ENCODE measurements at places on chromosomes 5 and 9. TPM values are rescaled to one million over a fixed set of nuclear protein-coding genes. Genes with fewer than 3 reads are reported as not detected.

FLT4 gene
- 6.1 TPM for total RNA-seq

DNA sequence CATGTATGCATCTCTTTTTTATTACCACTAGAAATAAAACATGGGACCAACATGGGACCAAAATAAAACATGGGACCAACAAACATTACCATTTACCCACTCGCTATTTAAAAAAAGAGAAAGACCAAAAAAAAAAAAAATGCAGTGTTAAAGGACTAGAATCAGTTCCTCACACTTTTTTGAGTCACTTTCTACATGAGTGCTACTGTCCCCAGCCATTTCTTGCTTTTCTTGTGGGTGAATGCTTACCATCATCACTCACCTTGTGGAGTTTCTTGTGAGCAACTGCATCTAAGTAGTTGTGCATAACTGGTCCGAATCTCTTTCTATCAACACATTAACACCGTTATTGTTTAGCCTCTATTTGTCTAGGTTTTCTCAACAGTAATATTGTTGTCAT is 493.6 kb upstream of the RIOK2 start:
- DNase-seq, result no peak
- no peaks in the 10 kb centered on the region for H3K27me3 ChIP-seq
- no peaks in the 10 kb centered on the region for H3K4me1 ChIP-seq

DNA sequence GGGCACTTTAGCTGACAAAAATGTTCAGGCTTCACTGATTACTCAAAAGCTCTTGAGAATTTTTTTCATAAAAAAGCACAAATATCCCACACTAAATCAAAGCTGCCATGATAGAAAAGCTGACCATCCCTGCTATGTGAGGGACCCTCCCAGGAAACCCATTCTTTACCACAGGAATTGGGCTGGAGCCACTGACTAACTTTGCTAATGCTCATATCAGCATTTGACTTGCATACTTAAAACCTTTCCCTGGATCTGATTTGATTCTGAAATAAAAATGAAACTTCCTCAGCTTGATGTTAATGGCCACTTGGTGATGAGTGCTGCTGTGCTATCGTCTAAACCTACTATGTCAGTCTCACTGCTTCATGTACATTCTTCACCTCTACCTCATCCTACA is 243.6 kb downstream of the PRELID2 start:
- H3K36me3 ChIP-seq, result no peaks in the 10 kb centered on the region
- H3K27me3 ChIP-seq, result no peaks in the 10 kb centered on the region
- no peak for DNase-seq
- H3K27ac ChIP-seq, result no peak overlapping the region
- H3K4me3 ChIP-seq, result no peak overlapping the region

IFNA21 gene
- total RNA-seq, result not detected

CRB2 gene
- not detected for total RNA-seq

DNA sequence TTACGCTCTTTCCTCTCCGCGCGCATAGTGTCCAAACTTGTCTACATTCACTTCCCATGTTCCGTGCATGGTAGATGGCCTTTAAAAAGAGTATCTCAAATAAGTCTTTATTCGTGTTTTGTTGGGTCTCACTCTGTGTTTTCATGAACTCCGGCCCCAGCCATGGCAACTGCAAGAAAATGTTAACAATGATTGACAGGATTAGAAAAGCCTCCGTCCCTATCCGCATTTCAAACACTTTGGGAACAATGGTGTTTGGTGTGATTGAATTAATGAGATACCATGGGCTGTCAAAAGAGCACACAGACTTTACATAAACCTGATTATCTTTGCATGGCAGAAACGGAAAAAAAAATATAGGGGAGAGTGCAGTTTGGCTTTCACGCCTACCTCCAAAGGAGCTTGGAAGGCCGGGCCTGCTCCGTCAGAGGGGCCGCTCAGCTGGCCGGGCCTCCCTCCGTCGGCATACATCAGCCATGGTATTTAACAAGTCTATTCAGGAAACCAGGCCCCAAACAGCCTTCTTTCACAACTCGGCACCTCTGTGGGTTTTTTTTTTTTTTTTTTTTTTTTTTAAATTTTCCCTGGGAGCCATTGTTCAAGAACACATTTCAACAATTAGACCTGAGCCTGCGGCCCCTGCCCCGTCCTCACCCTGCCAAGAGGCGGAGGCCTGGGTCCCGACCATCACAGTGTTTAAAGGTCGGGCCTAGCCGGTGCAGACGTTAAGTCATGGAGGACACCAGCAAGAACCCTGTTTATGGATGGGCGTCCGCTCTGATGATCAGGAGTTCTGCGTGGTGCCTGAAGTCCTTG is 323.8 kb upstream of the IRX4 start:
- no peak overlapping the region for H3K4me3 ChIP-seq
- H3K4me1 ChIP-seq, result no peaks in the 10 kb centered on the region
- H3K36me3 ChIP-seq, result no peaks in the 10 kb centered on the region
- no peak overlapping the region for H3K27ac ChIP-seq

GRCh38 chr5:17343675-17344074 is 126.2 kb downstream of the BASP1 start:
- H3K4me3 ChIP-seq, result no peak overlapping the region
- DNase-seq, result no peak
- no peaks in the 10 kb centered on the region for H3K36me3 ChIP-seq
- no peaks in the 10 kb centered on the region for H3K4me1 ChIP-seq
- H3K27me3 ChIP-seq, result no peaks in the 10 kb centered on the region
- H3K27ac ChIP-seq, result no peak overlapping the region

SHISAL2B gene
- not detected for total RNA-seq

GABRA1 gene
- total RNA-seq, result not detected

DNA sequence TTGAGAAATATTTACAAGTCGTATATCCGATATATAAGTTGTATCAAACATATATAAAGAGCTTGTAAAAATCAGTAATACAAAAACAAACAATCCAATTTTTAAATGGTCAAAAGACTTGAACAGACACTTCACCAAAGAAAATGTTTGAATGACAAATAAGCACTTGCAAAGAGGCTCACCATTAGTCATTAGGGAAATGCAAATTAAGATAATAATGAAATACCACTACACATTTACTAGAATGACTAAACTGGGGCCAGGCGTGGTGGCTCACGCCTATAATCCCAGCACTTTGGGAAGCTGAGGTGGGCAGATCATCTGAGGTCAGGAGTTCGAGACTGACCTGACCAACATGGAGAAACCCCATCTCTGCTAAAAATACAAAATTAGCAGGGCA is 134.6 kb upstream of the HAND1 start:
- no peak overlapping the region for H3K4me3 ChIP-seq
- peaks cover 13% of the 10 kb centered on the region for H3K4me1 ChIP-seq
- H3K27me3 ChIP-seq, result peaks cover 84% of the 10 kb centered on the region
- no peak for DNase-seq
- H3K27ac ChIP-seq, result no peak overlapping the region
- no peaks in the 10 kb centered on the region for H3K36me3 ChIP-seq

- peak overlapping the region; percentile 12 for H3K27ac ChIP-seq
- no peaks in the 10 kb centered on the region for H3K36me3 ChIP-seq
- no peaks in the 10 kb centered on the region for H3K27me3 ChIP-seq
- H3K4me3 ChIP-seq, result no peak overlapping the region
- no peak for DNase-seq
These were observed 58.4 kb upstream of the IL17B start for GRCh38 chr5:149437391-149438040.

GRCh38 chr5:44538797-44539601 is 149.8 kb upstream of the FGF10 start:
- no peaks in the 10 kb centered on the region for H3K36me3 ChIP-seq
- no peak overlapping the region for H3K27ac ChIP-seq
- H3K4me1 ChIP-seq, result no peaks in the 10 kb centered on the region
- no peak overlapping the region for H3K4me3 ChIP-seq
- H3K27me3 ChIP-seq, result no peaks in the 10 kb centered on the region

MSMP gene
- not detected for total RNA-seq

AMBP gene
- total RNA-seq, result not detected

- no peak overlapping the region for H3K4me3 ChIP-seq
- DNase-seq, result no peak
- H3K36me3 ChIP-seq, result no peaks in the 10 kb centered on the region
- H3K4me1 ChIP-seq, result no peaks in the 10 kb centered on the region
- H3K27ac ChIP-seq, result no peak overlapping the region
These were observed 1035.2 kb upstream of the ARRDC3 start for GRCh38 chr5:92418341-92418740.

GRCh38 chr5:65394087-65394486 is 87.6 kb downstream of the ADAMTS6 start:
- H3K36me3 ChIP-seq, result no peaks in the 10 kb centered on the region
- DNase-seq, result peak; percentile 35
- no peak overlapping the region for H3K27ac ChIP-seq
- no peak overlapping the region for H3K4me3 ChIP-seq
- no peaks in the 10 kb centered on the region for H3K27me3 ChIP-seq

DNA sequence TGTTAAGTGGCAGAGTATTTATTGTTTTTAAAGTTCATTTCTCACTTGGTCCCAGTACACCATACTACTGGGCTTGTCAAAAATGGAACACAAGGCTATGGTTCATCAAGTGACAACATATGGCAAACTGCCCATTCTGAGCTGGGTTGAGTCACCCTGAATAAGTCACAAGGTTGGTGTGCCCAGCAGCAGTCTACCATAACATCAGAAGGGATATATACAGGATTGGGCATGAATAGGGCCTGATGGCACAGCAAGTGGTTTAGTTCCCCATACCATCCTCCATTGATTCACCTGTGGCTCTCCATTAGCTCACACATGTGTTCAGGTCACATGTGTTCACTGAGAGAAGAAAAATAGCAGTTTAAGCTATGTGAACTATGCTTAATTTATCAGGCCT is 249.8 kb upstream of the PRDM9 start:
- no peak overlapping the region for H3K27ac ChIP-seq
- H3K36me3 ChIP-seq, result no peaks in the 10 kb centered on the region
- no peak for DNase-seq
- no peaks in the 10 kb centered on the region for H3K4me1 ChIP-seq

DNA sequence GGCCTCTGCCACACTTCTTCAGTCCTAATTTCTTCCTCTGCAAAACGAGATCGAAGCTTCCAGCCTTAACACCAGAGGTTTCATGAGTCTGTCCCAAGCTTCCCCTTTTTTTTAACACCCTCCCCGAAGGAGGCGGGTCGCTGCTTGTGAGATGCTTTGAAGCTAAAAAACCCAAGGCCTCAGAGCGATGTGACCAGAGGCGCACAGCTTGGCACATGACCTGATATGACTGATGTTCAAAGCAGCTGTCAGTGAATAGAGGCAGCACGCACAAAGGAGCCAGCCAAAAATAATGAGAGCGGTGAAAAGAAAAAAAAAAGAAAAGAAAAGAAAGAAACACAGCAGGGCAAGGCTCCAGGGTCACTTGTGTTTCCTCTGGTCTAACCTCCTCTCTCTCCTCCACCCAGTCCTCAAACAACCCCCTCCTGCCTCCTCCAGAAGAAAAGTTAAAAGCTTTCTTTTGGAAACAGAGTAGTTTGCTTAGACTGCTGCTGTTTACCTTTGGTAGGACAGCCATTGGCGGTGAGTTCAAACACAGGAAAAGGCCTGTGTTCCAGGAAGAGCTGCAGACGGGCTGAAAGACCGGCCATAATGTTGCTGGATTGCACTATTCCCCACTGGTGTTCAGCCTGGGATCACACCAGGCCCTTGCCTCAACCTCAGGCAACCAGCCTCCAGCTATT is 10.9 kb upstream of the ZNF366 start:
- peak overlapping the region; percentile 82 for H3K27ac ChIP-seq
- peaks cover 21% of the 10 kb centered on the region for H3K4me1 ChIP-seq
- H3K4me3 ChIP-seq, result no peak overlapping the region
- no peaks in the 10 kb centered on the region for H3K36me3 ChIP-seq

DNA sequence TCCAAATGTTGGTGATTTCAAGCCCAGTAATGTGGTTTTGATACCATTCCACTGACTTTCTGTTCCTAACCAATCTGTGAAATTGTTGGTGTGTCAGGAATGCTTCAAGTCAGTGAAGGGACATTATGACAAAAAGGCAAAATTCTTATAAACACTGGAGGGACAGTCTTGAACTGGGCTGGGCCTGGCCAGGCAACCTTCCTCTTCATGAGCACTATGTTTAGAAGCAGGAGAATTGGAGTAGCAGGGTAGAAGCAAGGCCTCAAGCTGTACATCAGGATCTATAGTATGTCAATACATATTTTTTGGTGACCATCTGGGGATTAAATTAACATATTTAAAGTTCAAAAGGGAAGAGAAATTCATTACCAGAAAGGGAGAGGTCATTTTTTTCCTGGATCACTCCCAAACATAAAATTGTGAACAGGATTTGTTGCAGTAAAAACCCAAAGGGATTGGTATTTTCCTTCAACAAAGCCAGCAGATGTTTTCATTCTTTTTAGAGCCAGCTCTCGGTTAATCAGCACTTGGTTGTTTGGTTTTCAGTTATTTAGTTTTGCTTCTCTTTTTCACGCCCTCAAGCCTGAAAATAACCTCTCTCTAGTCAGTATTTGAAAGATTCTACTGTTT is 77.9 kb upstream of the PIK3R1 start:
- no peak overlapping the region for H3K4me3 ChIP-seq
- H3K27ac ChIP-seq, result peak overlapping the region; percentile 41
- no peaks in the 10 kb centered on the region for H3K27me3 ChIP-seq
- no peaks in the 10 kb centered on the region for H3K36me3 ChIP-seq
- no peak for DNase-seq

GRCh38 chr5:108727651-108728565 is 19.8 kb upstream of the FER start:
- peak overlapping the region; percentile 94 for H3K27ac ChIP-seq
- H3K4me1 ChIP-seq, result peaks cover 22% of the 10 kb centered on the region
- no peaks in the 10 kb centered on the region for H3K27me3 ChIP-seq
- DNase-seq, result peak; percentile 92

GRCh38 chr9:137268538-137269201 is 8.9 kb upstream of the TOR4A start:
- no peaks in the 10 kb centered on the region for H3K27me3 ChIP-seq
- peak overlapping the region; percentile 56 for H3K4me3 ChIP-seq

ADAMTS16 gene
- not detected for total RNA-seq

GRCh38 chr5:122295138-122295537 is 16.9 kb upstream of the SNCAIP start:
- no peak overlapping the region for H3K4me3 ChIP-seq
- no peaks in the 10 kb centered on the region for H3K36me3 ChIP-seq
- H3K27ac ChIP-seq, result no peak overlapping the region
- H3K4me1 ChIP-seq, result no peaks in the 10 kb centered on the region
- peaks cover 22% of the 10 kb centered on the region for H3K27me3 ChIP-seq

RNF183 gene
- total RNA-seq, result not detected

DNA sequence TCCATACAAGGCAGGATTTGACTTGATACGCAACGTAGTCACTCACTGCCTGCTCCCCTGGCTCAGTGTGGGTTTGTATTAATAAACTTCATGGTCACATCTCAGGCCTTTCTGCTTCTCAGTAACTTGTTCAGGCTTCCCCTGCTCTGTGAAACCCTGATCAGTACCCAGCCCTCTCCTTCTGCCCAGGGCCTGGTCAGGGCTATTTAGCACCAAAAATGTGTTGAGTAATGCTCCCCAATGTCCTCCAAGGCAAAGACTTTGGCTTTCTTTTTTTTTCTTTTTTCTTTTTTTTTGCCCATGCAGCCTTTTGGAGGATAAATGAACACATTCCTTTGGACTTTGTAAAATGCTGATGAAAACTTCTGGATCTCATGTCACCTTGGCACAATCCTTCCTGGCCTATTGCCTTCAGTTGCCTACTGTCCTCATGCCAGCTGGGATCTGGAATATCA is 399.2 kb upstream of the KLF4 start:
- DNase-seq, result no peak
- H3K36me3 ChIP-seq, result no peaks in the 10 kb centered on the region
- H3K27ac ChIP-seq, result no peak overlapping the region
- no peaks in the 10 kb centered on the region for H3K4me1 ChIP-seq

Data from left ventricle myocardium inferior (tissue), 1 donor.